ENCODE measurements at places on chromosomes 12 and 14. TPM values are rescaled to one million over a fixed set of nuclear protein-coding genes. Genes with fewer than 3 reads are reported as not detected.

DNA sequence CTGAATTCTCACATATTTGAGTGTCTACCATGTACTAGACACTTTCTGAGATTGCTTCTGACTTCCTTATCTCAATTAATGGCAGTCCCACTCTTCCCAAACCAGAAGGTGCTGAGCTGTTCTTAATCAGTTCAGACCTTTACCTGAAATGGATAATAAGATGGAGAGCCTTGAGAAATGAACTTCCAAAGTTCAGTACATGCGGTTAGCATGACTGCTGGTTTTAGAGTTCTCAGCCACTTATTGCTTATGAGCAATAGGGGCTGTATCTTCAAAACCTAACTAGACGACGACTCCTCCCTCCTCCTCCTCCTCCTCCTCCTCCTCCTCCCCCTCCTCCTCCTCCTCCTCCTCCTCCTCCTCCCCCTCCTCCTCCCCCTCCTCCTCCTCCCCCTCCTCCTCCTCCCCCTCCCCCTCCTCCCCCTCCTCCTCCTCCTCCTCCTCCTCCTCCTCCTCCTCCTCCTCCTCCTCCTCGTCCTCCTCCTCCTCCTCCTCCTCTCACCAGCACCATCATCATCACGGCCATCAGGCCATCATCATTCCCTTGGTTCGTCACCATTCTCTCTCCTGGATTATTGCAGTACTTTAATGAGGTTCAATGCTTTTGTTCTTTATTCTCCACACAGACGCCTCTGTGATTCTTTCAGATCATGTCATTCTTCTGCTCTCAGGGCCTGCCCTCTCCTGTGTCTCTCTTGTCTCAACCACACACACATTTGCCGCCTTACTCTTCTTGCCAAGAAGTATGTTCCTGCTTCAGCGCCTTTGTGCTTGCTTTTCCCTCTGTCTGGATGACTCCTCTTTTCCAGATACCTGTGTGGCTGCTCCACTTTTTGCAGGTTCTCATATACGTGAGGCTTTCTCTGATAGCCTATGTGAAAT, 2.7 kb downstream of the PCNX1 start:
- DNase-seq = no peak

DNA sequence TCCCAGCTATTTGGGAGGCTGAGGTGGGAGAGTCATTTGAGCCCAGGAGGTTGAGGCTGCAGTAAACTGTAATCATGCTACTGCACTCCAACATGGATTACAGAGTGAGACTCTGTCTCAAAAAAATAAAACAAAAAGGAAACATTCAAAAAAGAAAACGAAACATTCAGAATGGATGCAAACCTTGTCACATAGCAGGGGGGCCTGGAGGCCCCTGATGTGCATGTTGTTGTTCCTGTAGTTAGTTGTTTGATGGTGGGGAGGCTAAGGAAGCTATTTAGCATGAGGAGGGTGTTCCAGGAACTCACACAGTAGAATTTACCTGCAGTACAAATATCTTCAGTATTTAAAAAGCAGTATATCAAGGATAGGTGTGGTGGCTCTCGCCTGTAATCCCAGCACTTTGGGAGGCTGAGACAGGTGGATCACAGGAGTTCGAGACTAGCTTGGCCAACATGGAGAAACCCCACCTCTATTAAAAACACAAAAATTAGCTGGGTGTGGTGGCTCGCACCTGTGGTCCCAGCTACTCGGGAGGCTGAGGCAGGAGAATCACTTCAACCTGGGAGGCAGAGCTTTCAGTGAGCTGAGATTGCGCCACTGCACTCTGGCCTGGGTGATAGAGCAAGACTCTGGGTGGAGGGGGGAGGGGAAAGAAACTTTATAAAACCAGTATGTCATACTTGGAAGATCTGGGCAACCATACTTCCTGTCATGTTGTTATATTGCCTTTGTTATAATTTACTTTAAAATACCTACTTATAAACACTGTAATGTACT, 17.6 kb upstream of the AEBP2 start:
- DNase-seq = no peak

DNA sequence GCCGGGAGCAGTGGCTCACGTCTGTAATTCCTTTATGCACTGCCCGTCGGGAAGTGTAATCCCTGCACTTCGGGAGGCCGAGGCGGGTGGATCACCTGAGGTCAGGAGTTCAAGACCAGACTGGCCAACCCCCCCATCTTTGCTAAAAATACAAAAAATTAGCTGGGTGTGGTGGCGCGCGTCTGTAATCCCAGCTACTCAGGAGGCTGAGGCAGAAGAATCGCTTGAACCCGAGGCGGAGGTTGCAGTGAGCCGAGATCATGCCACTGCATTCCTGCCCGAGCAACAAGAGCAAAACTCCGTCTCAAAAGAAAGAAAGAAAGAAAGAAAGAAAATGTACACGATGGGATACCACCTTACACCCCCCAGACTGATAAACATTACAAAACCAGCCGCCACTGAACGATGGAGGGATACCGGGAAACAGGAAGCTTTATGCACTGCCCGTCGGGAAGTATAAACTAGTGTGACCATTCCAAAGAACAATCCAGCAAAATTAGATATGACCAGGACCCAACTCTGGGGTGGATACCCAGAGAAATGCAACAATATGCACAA, 1.1 kb downstream of the ABCD4 start:
- no peak for DNase-seq

GRCh38 chr12:22242726-22243125, 91.8 kb downstream of the ST8SIA1 start:
- DNase-seq = no peak

DNA sequence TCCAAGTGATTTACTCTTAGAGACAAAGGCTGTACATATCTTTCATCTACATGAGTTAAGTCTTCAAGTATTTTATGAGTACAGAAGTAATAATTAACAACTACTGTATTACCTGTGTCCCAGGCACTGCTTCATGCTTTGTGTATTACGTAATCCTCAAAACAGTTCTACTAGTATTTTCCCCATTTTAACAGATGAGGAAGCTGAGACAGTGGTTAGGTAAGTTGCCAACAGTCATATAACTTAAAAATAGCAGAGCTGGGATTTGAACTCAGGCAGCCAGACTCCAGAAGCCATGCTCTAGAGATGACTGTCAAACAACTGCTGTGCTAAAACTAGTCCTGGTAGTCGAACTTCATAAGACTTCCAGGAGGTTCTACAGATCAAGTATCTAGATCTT, 10.7 kb downstream of the TRMT5 start:
- DNase-seq = no peak

DNA sequence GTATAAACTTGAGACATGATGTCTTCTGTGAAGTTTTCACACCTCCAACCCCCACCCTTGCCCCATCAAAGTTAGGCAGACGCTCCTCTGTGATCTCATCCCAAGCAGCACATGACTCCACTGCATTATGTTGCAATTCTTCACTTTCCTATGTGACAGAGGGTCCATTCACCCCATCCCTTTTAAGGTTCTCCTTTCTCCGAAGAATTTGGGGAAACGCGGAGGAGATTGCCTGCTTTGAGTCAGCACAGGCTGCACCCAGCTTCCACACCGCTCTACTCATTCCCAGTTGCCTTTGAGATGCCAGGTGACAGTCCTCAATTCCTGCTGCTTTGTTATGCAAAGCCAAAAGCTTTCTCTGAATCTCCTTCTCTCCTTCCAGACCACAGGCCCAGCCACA, 61.8 kb downstream of the PHLDA1 start:
- DNase-seq = no peak

DNA sequence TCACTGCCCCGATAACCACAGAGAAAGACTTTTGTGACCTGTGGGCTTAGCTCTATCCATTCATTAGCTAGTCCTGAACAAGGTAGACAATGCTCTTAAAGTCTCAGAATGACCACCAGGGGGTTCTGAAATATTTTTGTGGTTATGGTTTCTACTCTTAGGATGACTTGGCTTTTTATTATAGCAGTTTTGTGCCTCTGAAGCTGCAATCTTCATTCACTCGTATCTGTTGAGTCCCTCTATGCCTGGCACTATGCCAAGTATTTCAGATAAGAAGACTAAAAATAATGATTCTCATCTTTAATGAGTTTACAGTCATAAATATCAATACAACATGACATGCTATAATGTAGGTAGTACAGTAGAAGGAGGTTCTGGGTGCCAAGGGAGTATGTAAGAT, 130.8 kb upstream of the TRHDE start:
- DNase-seq = no peak

- DNase-seq = peak; percentile 5
Measured at GRCh38 chr14:72742118-72742837, 151.6 kb downstream of the DPF3 start.

GRCh38 chr12:71999795-72000194, 61.1 kb downstream of the TPH2 start:
- DNase-seq = no peak

DNA sequence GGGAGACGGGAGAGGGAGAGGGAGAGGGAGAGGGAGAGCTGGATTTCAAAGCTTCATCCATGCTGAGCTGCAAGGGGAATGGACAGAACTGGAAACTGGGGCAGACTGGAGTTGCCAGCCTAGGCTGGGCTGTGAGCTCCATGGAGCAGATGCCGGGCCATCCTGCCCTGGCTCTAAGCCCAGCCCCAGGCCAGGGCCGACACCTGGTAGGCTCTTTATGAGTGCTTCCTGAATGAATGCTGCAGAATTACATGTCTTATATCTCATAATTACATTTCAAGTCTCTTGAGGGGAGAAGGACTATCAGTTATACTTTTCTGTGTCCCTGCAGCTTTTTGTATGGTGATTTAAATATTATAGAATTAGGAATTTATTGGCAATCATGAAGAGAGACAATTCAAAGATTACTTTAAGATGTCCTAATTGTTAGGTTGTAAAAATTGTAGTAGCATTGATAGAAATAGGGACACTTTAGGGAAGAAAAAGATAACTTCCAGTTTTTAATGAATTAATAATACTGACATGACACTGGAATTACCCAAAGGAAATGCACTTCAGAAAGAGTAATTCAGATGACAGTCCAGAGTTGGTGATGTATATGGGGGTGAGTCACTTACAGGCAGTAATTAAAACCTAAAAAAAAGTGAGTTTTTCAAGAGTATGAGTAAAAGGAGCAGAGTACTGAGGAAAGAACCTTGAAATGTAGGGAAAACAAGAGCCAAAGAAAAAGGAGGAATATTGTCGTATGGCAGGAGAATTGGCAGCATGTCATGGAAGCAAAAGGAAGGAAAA, 29.0 kb downstream of the SCYL2 start:
- DNase-seq = no peak

DNA sequence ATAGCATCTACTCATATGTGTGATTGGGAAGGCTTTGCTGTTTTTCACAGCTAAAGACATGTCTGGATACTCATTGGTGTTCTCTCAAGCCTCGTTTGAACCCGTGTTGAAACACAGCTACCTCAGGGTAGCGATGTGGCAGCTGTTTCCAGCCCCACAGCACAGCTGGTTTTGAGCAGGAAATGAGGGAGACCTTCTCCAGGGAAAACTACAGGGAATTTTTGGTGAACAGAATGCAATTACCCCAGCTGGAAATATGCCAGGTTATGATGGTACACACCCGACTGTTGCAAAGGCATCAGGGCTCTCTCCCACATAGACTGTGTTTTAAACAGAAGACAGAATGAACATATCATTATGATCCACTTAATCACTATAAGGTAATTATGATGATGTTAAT, 828.9 kb downstream of the VRK1 start:
- peak; percentile 11 for DNase-seq

DNA sequence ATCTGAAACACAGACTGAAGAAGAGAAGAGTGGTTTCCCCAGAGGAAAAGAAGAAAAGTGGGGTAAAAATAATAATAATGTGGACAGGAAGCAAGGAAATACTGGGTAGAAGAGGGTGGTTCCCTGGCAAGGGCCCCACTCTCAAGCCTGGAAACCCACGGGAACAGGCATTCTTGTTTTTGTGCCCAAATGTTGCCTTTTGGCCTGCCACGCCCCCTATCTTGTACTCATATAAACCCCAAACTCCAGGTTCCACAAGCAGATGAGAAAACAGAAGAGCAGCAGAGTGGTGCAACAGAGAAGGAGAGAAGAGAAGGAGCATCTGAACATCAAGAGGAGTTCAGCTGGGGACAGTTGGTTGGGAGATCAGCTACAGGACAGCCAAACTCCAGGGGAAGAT, 51.2 kb downstream of the NDUFA12 start:
- DNase-seq = no peak

DNA sequence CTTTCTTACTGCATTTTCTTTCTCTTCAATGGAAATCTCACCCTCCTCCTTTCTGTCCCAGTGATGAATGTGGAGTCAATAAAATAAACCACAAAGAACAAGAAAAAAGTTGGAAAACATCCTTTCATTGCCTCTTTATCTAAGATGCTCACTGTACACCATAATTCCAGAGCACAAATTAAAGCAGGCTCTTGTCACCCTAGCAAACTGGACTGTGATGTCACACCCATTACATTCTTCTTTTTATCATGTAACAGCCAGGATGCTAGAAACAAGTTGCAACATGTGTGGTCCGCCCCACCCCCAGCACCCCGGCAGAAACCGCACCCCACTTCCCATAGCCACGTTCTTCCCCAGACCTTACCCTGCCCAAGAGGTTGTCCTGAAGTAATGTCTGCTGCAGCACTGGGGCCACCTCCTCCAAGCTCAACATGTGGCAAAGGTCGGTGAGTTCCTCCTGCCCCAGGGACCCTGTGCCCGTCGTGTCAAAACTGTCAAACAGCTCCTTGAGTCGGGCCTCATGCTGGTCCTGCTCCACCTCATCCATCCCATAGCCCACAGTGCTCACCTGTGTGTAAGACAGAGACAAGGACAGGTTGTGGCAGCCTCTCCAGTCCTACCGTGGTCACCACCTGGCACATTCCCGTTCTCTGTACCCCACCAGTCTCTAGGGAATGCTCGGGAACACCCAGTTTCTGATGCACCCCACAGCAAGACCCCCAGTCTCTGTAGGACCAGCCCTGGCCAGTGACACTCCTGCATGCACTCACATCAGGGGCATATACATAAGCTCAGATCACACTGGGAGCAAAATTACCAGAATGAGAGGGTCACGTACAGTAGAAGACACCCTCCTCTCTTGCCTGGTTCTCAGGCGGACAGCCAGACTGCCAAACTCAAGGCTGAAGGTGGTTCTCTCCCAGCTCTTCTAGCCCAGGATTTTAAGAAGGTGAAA, 9.2 kb downstream of the NIN start:
- no peak for DNase-seq

DNA sequence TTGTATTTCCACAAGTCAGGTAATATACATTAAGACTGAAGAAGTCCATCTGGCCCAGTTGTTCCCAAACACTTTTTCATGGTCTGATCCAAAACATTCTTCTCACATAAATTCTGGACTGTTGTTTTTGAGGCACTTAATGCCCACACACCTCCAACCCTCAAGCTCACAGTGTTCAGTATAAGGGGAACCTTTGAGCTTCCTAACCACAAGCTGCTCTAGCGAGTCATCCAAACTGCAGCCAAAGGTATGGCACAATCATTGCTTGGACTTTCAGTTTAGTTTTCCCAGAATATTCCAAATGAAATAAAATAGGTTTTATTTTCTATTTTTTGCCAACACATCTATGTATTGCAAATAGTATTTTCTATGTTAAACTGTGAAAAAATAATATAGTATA, 103.0 kb downstream of the PUS7L start:
- no peak for DNase-seq

The RPGRIP1 gene
- 0.10 TPM for total RNA-seq

The HOXC6 gene
- 6.0 TPM for total RNA-seq

The PMCH gene
- not detected for total RNA-seq

The SLC35E3 gene
- 3.4 TPM for total RNA-seq

The OVCH1 gene
- 0.30 TPM for total RNA-seq

The PTPN21 gene
- total RNA-seq = 13.8 TPM

The GLT8D2 gene
- 36.5 TPM for total RNA-seq

The GLIPR1L1 gene
- not detected for total RNA-seq

The TEDC1 gene
- total RNA-seq = 5.5 TPM

The PPP1R1A gene
- total RNA-seq = 6.4 TPM

The HOMEZ gene
- 4.0 TPM for total RNA-seq

The TPH2 gene
- not detected for total RNA-seq

The TMEM63C gene
- total RNA-seq = 0.89 TPM

All from skin of body (tissue), 3 donors.